ENCODE measurements at places on chromosomes 1 and 21.

DNA sequence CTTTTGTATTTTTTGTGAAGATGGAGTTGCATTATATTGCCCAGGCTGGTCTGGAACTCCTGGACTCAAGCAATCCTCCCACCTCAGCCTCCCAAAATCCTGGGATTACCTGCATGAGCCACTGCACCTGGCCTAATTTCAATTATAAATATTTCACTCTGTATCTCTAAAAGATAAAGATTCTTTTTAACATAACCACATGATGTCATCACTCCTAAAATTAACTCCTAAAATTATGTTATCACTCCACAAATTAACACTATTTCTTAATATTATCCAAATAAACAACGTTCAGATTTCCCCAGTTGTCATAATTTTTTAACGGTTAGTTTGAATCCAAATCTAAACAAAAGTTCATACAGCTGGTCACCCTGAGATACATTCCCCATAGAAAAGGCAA lies 43.0 kb downstream of the DESI2 start:
- DNase-seq = no peak

DNA sequence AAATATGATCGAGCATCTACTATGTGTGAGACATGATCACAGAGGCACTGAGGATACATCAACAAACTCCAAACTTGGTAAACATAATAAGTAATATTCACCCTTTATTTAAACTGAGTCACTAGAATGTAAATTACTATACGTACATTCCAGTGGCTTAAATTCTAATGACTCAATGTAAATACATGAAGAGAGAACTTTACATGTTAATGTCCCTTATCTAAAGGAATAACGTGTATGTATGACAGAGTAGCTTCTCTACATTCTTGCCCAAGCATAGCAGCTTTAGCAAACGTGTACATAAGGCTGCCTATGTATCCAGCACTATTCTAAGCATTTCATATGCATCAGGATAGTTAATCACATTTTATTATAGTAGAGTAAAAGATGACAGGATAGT lies 111.8 kb upstream of the CYYR1 start:
- no peak for DNase-seq

- no peak for DNase-seq
These were observed 70.1 kb upstream of the ESRRG start for GRCh38 chr1:216793303-216793702.

DNA sequence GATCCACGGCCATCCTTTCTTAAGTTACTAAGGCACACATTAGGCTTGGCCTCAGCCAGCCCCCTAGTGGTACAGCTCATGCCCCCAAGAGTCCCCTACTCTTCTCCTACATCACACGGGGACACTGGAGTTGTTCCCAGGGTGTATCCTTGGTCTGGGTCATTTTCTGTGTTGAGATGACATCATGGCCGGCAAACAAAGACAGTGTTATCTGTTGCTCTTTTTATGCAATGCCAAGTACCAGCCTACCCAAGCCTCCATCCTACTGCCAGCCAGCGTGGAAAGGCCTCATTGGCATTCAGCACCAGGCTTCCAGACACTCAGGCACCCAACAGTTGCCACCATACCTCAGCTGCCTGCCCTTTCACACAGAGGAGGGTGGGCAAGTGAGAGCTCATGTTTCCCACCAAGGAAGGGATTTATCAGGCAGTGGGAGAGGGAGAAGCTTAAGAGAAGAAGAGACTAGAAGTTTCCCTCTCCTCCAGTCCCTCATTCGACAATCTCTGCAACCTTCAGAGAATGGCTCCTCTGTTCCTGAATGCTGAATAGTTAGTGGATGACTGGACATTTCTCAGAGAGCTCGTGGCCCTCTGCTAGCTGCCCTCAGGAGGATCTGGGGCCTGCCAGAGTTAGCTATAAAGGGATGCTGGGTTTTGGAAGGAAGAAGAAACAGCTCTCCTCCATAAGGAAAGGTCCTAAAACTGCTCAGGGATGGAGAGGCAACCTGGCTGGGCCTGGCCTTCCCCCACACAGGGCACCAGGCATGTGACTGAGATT lies 17.7 kb downstream of the CBR1 start:
- no peak for DNase-seq

GRCh38 chr1:67850611-67851075 lies 17.4 kb upstream of the GNG12 start:
- DNase-seq = peak; percentile 16

- peak; percentile 41 for DNase-seq
These were observed 245.1 kb downstream of the PTBP2 start for GRCh38 chr1:96966536-96967138.
